ENCODE measurements at places on chromosomes 5 and 9.
A peak's percentile ranks its signal among the peaks of the same experiment; 100 is the strongest.

- DNase-seq: no peak
Measured at GRCh38 chr5:178426326-178427130, 163.7 kb downstream of the COL23A1 start.

- DNase-seq: no peak
Measured at GRCh38 chr9:93108291-93109041, 12.4 kb downstream of the CARD19 start.

DNA sequence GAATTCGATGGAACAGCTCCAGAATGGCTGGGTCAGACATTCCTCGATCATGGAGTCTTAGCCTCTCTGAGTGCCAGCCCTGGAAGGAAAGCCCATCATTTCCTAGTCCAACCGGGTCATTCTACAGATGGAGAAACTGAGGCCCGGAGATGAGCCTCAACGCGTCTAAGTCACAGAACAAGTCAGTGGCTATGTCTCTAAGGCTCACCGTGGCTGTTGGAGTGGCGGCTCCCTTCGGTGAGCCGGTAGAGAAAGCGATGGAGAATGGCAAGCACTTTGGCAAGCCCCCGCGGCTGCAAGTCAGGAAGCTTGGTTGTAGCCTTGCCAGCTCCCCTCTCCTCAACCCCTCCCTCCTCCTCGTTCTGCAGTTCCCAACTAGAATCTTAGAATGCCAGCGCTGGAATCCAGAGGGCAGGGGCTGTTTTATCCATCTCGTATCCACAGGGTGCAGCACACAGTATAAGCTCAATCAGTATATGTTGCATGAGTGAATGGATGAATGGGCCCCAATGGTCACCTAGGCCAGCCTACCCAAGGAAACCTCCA, 438 bp upstream of the ARSI start:
- DNase-seq: no peak

DNA sequence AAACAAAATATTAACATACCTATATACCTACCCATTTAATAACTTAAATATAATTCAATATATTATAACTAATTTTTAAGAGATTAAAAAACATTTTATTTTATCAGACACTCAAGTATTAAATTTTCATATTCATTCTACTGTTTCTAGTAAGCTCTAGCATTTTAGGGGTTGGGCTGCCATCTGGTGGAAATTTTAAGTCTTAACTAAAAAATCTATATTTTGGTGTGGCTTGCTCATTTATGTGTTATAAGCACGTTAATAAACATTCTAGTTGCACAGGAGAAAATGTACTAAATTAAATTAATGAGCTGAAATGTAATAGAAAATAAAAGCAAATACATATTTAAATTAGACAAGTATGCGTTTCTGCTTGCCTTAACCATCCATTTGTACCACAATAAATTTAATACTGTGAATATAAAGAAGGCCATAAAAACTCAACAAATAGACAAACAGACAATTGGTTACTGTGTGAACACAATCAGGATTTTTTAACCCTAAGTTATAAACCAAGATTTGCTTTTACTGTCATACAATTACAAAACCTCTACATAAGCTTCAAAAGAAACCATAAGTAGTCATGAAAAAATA, 1728.3 kb upstream of the CDH9 start:
- peak; percentile 37 for DNase-seq

All from NCI-H1930 (cell line).